ENCODE measurements at places on chromosomes 7 and 10. TPM values are rescaled to one million over a fixed set of nuclear protein-coding genes. Genes with fewer than 3 reads are reported as not detected.

Gene MNX1
- total RNA-seq: 21.6 TPM

Gene GDF10
- not detected for total RNA-seq

Gene CAV2
- total RNA-seq: 7.4 TPM

Gene GFRA1
- total RNA-seq: 3.1 TPM

Gene PRPS1L1
- total RNA-seq: not detected

Gene TRIM50
- total RNA-seq: not detected

Gene DKK1
- 9.9 TPM for total RNA-seq

Gene ITPRID1
- 21.8 TPM for total RNA-seq

Gene ENTPD7
- 12.3 TPM for total RNA-seq

Gene TNS3
- total RNA-seq: 32.5 TPM

Gene UBE2D1
- total RNA-seq: 33.0 TPM

Gene ARHGAP19
- 56.9 TPM for total RNA-seq

Data from endodermal cell (in vitro differentiated cells).